CMK (cell line): ENCODE measurements at places on chromosomes 1 and 21.

- no peak for DNase-seq
Observed at GRCh38 chr1:64126581-64126980, 76.8 kb upstream of the UBE2U start.

GRCh38 chr1:193549081-193549480 is 362.7 kb upstream of the B3GALT2 start:
- DNase-seq, result no peak

- no peak for DNase-seq
Observed at GRCh38 chr1:208499026-208499425, 254.8 kb upstream of the PLXNA2 start.

DNA sequence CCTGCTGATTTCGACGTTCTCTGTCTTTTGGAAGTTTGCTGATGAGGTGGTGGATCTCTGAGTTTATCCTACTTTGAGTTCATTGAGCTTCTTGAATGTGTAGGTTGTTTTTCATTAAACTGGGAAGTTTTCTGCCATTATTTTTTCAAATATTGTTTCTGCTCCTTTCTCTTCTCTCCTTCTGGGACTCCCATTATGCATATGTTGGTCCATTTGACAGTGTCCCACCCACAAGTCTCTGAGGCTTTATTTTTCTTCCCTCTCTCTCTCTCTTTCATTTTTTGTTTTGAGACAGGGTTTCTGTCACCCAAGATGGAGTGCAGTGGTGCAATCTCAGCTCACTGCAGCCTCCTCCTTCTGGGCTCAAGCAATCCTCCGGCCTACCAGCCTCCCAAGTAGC is 11.7 kb downstream of the TNFRSF18 start:
- no peak for DNase-seq

DNA sequence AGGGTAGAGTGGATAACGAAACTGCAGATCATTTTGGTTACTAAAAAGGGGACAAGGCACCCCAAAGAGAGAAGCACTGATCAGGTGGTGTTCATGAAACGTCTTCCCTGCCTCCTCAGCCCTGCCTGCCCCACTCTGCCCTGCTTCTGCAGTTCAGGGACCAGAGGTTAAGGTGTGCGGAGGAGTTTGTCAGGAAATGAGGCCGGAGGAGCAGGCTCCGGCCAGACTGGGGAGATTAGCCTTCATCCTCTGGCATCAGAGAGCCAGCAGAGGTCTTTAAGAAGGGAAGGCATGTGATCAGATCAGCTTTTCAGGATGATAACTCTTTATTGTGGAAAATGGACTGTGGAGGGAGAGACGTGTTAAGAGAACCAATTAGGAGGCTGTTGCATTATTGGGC is 291.9 kb upstream of the NR5A2 start:
- no peak for DNase-seq

- no peak for DNase-seq
Observed at GRCh38 chr1:236518322-236518721, 5.5 kb upstream of the LGALS8 start.

DNA sequence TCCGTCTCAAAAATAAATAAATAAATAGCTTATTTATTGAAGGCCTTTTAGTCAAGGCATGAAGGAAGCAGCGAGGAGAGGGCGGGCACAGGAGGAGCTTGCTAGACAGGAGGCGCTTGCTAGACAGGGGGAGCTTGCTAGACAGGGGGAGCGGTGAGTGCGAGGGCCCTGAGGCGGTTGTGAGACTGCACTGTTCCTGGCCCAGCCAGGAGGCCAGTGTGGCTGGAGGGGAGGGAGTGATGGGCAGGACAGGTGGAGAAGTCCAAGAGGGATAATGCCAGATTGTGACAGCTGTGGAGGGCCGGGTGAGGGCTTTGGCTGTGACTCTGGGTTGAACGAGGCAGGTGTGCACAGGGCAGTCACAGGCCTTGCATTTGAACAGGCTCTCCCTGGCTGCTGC is 18.2 kb downstream of the KIF17 start:
- no peak for DNase-seq

DNA sequence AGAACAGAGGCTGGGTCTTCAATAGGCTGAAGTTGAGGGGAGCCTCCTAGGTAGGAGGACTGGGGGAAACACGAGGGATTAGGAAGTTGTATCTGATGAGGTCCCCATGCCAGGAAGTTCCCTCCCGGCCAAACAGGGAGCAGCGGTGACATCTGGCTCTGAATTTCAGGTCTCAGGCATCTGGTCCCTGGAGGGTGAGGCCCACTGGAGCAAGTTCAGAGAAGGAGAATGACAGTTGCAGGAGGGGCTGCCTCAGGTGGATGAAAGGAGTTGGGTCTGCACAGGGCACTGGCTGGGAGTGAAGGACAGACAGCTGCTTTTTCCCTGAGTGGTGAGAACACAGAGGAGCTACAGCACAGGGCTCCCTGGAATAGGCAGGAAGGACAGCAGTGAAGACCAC is 9.1 kb downstream of the TMEM9 start:
- DNase-seq, result no peak

DNA sequence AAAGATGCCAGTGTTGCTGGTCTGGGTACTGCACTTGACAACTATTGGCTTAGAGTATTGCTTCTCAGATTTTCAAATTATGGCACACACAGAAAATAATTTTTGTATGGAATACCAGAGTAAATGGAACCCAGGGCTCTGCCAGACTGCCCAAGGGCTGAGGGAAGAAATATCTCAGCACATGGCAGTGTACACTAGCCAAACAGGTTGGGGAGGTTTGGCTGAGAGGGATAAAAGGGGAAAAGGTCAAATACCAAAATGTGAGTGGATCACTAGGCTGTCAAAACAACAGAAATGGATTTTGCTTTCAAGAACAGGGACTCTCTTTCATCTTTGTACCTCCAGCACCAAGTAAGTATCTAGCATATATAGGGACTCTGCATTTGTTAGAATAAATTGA is 3.0 kb upstream of the RGS8 start:
- DNase-seq, result no peak

DNA sequence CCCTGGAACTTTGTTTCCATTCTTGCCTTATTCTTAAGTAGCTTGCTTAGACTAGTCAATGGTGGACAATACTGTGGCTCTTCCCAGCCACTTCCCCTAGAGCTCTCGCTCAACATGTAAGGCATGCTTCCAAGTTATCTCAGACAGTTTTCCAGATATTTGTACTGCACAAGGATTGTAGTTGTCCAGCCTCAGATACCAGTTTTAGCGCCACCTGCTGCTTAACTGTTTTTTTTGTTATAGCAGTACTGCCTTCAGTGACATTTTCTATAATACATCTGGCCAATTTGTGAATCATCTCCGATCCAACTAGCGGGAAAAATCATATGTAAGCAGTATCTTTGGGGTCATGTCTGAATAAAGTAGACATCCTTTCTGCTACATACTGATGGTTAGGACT is 346.7 kb upstream of the ADGRL4 start:
- DNase-seq, result no peak

GRCh38 chr21:39003982-39004633 is 179.1 kb downstream of the PSMG1 start:
- DNase-seq, result peak; percentile 71

GRCh38 chr1:45684402-45684801 is 1.9 kb downstream of the GPBP1L1 start:
- no peak for DNase-seq

GRCh38 chr1:36844917-36845316 is 189.4 kb downstream of the GRIK3 start:
- no peak for DNase-seq
